ENCODE measurements at places on chromosomes 12 and 14.

DNA sequence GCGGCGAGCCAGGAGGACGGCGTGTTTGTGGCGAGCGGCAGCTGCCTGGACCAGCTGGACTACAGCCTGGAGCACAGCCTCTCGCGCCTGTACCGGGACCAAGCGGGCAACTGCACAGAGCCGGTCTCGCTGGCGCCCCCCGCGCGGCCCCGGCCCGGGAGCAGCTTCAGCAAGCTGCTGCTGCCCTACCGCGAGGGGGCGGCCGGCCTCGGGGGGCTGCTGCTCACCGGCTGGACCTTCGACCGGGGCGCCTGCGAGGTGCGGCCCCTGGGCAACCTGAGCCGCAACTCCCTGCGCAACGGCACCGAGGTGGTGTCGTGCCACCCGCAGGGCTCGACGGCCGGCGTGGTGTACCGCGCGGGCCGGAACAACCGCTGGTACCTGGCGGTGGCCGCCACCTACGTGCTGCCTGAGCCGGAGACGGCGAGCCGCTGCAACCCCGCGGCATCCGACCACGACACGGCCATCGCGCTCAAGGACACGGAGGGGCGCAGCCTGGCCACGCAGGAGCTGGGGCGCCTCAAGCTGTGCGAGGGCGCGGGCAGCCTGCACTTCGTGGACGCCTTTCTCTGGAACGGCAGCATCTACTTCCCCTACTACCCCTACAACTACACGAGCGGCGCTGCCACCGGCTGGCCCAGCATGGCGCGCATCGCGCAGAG lies 873 bp downstream of the PLXNC1 start:
- DNase-seq, result peak; percentile 52

DNA sequence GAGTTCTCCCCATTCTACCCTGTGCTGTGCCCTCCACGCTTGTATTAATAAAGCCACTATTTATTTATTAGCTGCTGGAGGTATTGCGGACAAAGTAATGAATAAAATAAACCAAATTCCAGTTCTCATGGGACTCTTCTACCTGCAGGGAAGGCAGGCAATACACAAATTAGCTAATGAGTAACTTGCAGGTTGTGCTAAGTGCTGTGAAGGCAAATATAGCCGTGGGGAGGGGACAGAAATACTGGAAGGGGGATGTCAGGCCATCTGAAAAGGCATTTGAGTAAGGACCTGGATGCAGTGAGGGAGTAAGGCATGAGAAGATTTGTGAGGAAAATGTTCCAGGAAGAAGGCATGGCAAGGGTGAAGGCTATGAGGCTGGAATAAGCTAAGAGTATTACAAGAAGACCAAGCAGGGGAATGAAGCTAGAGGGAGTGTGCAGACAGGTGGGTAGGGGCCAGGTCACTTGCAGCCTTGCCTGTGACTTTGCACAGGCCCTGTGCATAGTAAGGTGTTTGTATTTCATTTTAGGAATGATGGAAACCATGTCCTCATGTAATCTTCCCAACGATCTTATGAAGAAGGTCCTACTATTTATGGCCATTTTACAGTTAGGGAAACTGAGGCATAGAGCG lies 167.5 kb downstream of the PTPN11 start:
- no peak for DNase-seq

DNA sequence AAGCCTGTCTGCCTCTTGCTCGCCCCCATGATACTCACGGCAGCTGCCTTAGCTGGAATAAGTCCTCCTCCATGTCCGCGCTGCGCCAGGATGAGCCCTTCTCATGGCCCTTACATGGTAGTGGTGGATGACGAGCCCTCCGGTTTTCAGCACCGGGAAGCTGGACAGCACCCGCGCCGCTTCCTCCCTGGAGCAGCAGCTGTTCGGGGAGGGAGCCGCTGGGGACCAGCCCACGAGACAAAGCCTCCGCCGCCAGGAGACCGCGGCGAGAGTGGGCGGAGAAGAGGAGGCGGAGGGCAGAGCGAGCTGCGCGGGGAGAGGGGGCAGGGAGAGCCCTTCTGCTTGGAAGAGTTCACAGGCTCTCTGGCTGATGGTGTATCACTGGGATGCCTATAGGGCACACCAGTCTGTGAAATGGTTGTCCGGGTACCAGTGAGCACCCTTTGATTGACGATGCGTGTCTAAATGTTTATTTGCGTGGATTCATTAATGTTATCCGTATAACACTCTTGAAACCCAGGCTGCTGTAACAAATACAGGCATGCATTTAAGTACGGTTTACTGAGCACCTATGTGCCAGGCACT lies at the start of gene SVOP:
SVOP (minus strand) TSS at position 273 of the 585 bp plus-strand sequence; CDS start at position 73, 200 bp downstream.
- no peak for DNase-seq

GRCh38 chr14:94379291-94380224 lies 8.8 kb downstream of the SERPINA1 start:
- no peak for DNase-seq

- DNase-seq, result no peak
Measured at GRCh38 chr12:97943359-97943758, 480.8 kb downstream of the RMST start.

DNA sequence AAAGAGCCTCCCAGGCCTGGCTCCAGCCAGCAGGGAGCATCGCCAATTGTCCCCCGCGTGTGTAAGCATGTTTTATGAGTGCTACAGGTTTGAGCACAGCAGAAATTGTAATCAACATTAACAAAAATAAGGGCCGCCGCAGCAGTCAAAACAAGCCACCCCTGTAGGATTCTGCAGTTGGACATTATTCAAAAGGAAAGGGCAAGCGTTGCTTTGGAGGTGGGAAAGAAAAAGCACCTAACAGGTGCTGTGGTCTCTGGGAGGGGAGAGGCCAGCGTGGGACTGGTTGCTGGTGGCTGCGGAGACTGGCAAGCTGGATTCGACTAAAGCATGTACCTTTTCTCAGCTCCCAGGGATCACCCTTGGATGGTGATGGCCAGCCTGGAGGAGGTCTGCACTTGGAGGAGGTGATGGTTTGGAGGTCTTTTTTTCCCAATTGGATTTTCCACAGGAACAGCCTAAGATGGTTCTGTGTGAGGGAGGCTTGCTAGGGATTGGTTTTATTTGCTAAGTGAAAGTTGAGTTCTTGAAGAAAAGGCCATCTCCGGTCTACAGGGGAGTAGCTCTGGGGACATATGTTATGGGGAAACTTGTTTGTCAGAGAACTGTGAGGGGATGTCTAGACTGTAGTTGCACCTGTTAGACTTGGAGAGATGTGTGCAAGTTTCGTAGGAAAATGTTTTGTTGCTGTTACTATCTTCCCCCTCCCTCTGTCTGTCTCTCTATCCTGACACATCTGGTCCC lies 2.0 kb downstream of the DYRK2 start:
- no peak for DNase-seq

GRCh38 chr14:49512147-49512551 lies 74.0 kb downstream of the RPS29 start:
- no peak for DNase-seq

- no peak for DNase-seq
Measured at GRCh38 chr12:118326991-118327390, 45.7 kb downstream of the TAOK3 start.
